Activated CD8-positive, alpha-beta memory T cell treated with anti-CD3 and anti-CD28 coated beads for 4 hours (primary cell): ENCODE measurements at places on chromosomes 1 and 21.
A peak's percentile ranks its signal among the peaks of the same experiment; 100 is the strongest.

DNA sequence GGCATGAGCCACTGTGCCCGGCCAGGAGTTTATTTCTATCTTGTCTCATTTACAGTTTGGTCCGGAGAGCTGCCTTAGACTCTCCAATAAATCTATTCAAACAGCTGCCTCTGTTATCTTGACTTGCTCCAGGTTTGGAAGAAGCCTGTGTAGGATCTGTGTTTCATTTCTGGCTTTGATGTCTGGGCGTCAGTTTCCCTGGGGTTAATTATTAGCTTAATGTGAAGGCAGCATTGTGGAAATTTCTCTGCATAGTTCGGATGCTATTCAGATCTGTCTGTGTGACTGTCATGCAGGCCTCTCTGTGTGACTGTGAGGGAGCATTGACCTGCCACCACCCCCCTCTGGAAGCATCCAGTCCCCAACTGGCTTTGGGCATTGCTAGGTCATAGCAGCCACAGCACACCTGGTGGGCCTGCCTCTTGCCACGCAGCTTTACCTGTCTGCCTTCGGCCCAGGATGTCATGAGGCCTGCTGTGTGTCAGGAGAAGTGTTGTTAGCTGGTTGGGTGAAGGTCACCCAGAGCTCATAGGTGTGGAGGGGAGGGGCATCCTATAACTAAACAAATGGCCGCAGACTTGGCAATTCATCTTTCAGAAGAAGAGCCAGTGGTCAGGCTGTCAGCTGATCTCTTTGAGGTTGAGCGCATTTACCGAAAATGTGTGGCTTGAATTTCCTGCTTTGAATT, 9.8 kb downstream of the IFNGR2 start:
- no peak for DNase-seq

GRCh38 chr1:191752342-191752741, 405.9 kb upstream of the RGS18 start:
- no peak for DNase-seq

DNA sequence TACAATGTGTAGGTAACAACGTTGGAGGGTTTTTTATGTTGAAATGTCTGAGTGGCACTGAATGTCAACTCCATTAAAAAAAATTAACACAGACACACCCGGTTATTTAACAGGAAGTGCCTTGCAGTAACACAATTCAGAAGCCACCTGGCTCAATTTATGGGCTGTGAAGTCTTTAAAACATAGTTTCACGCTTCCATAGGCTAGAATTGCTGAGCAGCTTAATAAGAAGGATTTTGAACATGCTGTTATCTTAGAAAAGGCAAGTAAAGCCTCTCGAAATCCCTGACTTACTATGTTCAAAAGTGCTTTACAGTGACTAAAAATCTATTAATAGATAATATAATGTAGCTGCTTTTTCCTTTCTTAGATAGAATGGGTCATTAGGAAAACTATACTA, 19.7 kb downstream of the SRSF4 start:
- no peak for DNase-seq

GRCh38 chr1:57894315-57894714, 470.5 kb upstream of the DAB1 start:
- no peak for DNase-seq

GRCh38 chr21:44710756-44711326, 531 bp downstream of the TSPEAR start:
- DNase-seq, result no peak

DNA sequence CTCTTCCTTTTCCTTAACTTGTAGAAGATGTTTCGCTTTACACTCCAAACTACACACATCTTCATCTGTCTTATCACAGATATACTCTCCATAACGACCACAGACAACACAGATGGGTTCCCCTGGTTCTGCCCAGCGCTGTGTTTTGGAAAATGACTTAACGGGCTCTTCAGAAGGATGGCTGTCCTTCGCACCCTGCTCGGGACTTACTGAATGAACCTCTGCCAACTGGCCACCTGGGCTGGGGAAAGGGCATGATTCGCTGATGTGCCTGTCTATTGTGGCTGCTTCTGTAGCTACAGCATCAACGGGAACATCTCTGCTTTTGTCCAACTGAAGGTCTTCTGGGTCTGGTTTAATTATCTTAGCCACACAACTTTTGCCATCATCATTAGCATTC, 3.4 kb downstream of the DDX59 start:
- no peak for DNase-seq

- no peak for DNase-seq
These were observed 34.3 kb upstream of the PSMG1 start for GRCh38 chr21:39217356-39218081.

DNA sequence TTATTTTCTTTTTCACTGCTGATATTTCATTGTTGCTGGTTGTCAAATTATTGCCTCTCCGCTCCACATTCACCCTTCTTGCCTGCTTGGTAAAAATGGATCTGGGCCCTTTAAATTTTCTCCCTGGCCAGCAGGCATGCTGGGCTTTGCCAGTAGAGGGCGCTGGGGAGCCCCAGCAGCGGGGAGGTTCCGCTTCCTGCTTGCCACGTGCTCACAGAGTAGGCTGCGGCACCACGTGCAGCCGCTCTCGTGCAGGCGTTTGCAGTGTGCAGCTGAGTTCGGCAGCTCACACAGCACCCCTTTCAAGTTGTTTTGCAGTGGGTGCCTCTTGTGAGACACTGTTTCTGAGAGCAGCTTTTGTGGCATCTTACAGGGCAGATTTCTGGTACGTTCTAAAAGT, at the start of gene ACTL8:
ACTL8 (plus strand) TSS at position 214 of the 400 bp plus-strand sequence. CDS start 67,676 bp downstream, outside the sequence.
- no peak for DNase-seq

GRCh38 chr21:32653326-32653901, 41.2 kb upstream of the CFAP298 start:
- no peak for DNase-seq

GRCh38 chr1:195951313-195951712, 656.9 kb downstream of the KCNT2 start:
- no peak for DNase-seq

- DNase-seq, result no peak
These were observed 19.3 kb upstream of the PTPRC start for GRCh38 chr1:198619375-198620140.

- no peak for DNase-seq
These were observed 4.9 kb downstream of the PTPN7 start for GRCh38 chr1:202155478-202156021.

- DNase-seq, result peak; percentile 72
These were observed 2.3 kb upstream of the RUNX1 start for GRCh38 chr21:35051287-35051818.

DNA sequence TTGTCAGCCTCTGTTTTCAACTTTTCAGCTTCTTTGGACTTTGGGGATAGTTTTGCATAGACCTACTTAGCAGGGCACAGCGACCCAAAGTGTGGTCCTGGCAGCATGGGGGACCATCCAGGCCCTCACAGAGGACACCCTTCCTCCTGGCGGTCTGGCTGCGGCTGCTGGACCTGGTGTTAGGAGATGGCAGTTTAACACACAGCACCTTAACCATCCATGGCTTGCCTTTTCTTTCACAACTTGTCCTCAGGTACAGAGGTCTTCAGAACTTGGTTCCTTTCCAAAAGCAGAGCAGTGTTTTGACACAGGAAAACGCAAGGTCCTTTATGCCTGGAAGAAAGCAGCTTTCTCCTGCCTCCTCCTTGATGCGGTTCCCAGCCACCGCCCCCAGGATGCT, 68.1 kb downstream of the RHOU start:
- no peak for DNase-seq

GRCh38 chr1:147892731-147893214, 9.8 kb upstream of the GJA8 start:
- no peak for DNase-seq

- DNase-seq, result no peak
These were observed 90.1 kb downstream of the TMEM53 start for GRCh38 chr1:44584167-44584566.

- DNase-seq, result no peak
These were observed 3.9 kb downstream of the S100A8 start for GRCh38 chr1:153387001-153387400.

GRCh38 chr1:96364576-96364975, 357.0 kb upstream of the PTBP2 start:
- no peak for DNase-seq

GRCh38 chr21:35088319-35088771, 39.2 kb upstream of the RUNX1 start:
- DNase-seq, result no peak

DNA sequence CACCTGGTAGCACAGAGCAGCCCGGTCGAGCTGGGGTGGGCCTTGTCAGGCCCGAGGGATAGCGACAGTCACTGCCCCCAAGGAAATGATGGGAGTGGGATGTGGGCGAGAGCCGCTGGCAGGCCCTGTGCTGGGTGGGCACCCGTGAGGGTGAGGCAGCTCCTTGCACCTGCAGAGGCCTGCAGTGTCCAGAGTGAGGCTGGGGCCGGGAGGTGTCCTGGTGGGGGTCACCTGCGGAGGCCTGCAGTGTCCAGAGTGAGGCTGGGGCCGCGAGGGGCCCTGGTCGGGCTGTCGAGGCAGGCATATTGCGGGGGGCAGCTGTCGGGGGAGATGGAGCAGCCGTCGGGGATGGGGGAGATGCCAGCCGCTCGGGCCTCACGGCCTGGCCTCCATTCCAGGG, 49.5 kb downstream of the SLC19A1 start:
- DNase-seq, result no peak

DNA sequence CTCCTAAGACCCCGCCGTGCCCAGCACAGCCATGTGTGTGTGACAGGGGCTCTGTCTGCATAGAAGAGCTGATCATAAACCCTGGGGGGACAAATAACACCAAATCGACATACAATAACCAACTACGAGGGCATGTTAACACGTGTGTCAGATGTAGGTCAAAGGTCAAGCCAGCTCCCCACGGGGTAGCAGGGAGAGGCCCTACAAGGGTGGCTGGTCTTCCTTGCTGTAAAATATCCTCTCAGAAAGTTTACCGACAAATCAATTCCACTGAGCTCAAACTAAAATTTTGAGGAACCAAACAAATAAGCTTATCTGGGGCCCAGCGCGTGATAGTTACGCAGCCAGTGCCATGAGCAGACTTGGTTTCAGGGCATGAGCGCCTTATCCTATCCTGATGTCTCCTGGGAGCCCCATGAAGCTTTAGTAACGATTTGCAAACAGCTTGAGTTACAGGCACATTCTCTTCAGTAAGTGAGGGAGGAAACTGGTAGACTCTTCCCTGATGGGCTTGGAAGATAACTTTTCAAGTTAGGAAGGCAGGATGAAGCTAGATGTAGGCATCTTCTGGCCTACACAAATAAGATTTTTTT, 2.7 kb upstream of the TMPRSS3 start:
- no peak for DNase-seq

DNA sequence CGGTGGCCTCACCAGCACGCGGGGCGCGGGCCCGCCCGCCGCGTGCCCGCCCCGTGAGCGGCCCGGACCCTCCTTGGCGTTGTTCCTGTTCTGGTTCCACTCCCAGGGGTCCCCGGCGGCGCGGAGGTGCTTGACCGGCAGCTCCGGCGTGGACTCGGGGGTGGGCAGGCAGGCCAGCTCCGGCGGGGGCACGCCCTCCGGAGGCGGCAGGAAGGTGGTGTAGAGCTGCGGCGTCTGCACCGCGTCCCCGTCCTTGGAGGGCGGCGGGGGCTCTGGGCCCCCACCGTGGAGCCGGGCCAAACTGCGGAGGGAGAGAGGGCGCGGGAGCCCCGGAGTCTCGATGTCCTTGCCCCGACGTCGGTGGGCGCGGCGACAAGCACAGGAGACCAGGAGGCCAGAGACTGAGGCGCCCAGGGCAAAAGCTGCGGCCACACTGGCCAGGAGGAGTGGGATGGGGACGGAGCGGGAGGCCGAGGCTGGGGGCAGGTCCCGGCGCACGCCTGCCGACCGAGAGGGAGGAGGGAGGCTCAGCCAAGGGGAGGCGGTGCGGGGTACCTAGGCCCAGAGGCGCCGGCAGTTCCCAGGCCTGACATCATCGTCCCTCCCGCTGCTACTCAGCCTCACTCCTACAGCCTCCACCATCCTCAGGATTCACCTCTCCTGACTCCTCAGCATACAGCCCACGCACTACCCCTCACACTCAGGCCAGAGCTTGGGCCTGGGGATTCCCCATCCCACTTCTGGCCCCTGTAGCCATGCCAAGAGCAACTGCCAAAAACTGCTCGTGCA, 13.2 kb downstream of the SEMA6C start:
- DNase-seq, result no peak

DNA sequence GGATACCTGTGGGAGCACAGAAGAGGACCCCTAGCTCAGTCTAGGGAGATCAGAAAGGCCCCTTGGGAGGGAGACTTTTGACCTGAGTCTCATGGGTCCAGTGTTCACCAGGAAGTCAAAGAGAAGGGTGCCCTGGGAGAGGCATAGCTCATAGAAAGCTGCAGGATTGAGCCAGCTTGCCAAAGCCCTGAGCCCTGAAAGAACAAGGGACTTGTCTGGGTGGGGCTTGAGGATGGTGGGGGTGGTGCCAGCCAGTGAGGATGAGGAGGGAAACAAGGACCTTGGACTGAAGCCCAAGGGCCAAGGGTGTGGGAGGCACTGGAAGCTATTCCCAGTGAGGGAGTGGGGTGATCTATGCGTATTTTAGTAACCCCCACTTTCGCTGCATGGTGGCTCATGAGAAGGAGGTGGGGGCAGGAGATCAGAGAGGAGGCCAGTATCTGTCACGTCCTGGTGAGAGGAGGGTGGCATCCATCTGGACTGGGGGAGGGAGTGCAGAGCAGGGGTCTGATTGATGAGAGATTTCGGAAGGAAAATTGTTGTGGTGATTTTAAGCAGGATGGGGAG, 28.4 kb downstream of the DMBX1 start:
- no peak for DNase-seq

DNA sequence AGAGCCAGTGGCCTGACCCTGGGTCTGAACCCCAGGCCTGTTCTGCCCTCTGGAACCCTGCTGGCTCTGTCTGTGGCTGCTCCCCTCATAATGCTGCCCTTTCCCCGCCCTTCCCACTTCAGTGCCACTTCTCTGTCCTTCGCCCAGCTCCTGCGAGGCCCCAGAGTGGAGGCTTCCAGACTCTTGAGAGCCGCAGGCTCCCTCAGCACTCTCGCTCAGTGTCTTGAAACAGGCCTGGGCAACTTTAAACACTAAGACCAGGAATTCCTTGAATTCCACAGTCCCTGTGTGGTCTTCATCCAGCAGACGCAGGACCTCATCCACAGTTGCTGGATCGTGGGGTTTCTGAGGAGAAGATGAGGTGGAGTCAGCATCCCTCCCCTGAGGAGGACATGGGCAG, 3.5 kb downstream of the CRNN start:
- no peak for DNase-seq

DNA sequence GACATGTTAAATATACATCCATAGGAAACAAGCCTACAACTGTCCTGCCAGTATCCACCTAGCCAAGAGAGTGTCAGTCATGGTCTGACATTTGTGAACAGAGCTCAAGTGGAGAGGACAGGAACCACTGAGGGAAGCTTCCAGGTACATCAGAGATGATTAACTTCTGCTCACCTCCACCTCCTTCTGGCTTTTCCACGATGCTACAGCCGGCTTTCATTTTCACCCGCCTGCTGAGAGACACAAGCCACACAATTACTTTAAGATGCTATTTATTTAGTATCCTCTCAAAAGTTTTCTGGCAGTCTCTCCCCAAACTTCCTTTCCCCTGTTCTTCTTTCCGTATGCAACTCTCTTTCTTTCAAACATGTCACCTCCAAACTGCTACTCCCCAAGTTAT, 2.1 kb downstream of the ETV3 start:
- no peak for DNase-seq

- DNase-seq, result no peak
These were observed 187.1 kb downstream of the HIVEP3 start for GRCh38 chr1:41731516-41732030.
